ENCODE measurements at places on chromosomes 11 and 22. TPM values are rescaled to one million over a fixed set of nuclear protein-coding genes. Genes with fewer than 3 reads are reported as not detected.
A peak's percentile ranks its signal among the peaks of the same experiment; 100 is the strongest.

DNA sequence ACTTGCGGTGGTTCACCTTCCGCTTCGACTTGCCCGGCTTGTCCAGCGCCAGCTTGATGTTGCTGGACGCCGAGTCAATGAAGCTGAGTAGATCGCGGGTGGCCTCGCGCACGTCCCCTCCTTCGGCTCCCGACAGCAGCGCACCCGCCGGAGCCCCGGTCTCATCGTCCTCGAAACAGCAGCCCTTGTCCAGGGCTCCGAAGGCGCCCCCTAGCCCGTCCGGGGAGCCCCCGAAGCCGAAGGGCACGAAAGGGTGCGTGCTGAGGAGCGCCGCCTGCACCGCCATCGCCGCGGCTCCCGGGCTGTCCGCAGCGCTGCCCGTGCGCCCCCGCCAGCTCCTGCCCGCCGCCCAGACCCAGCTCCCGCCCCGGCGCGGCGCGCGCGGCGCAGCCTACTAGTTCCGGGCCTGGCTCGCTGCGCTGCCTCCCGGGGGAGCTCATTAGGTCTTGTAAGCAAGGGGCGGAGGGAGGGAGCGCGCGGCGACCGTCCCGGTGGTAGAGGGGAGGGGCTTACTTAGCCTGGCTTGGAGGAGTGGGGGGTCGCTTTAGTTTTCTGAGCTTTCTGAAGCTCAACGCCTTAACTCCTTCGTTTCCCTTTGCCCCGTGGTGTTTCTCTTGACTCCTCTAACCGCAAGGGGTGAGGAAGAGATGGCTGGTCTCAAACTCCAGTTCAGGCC, at the start of gene FAM181B:
Gene FAM181B (minus strand): TSS at position 421 of the 676 bp plus-strand sequence. CDS start 135 bp downstream, at position 286.
- peak; percentile 31 for DNase-seq

DNA sequence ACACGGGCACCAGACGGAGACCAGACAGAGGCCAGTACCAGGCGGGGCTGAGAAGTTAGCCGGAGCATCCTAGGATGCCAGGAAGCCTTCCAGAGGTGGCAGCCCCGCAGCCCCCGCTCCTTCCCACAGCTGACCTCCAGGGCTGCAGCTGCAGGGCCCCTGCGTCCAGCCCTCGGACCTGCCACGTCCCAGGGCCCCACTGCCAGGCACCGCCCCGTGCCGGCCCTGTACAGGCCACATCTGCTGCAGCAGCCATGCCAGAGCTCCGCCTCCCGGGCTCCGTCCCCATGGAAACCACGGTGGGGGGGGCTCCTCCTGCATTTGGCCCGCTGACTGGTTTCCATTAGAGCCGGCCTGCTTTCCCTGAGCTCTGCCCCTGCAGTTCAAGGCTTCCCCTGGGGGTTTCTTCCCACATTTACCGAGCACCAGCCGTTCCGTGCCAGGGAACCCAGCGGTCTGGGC, 62.5 kb upstream of the PPARA start:
- DNase-seq, result peak; percentile 96

GRCh38 chr11:67435031-67435726, 2.3 kb downstream of the PTPRCAP start:
- DNase-seq, result no peak

- no peak for DNase-seq
Measured at GRCh38 chr11:85813721-85814120, 2.8 kb upstream of the SYTL2 start.

DNA sequence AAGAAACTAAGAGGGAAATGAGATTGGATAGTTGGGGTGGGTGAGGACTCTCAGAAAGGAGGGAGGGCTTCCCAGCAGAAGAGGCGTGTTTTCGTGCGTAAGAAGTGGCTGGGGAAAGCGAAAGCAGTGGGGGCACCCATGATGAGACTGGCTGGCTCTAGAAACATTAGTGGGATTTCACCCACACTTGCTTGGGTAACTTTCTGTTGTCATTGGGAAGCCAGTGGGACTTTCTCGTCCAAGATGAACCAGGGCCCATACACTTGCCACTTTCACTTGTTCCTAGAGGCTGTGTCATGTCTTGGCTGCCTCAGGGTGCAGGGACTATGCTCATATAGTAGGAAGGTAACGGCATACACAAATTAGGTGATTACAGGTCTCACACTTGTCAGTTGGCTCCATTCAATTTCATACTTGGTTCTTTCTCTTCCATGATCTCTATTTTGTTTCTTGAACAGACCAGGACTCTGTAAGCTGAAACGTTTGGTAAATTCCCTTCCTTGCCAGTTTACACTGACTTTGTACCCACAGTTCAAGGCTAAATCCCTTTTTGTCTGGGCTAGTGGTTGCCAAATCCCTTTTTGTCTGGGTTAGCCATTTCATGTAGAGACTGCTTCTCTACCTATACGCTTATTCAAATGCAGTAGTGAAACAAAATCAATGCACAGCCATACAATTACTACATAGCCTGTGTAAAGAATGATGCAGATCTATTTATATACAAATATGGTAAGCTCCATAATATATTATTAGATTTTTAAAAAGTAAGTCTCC, 42.0 kb upstream of the CXCR5 start:
- no peak for DNase-seq

- no peak for DNase-seq
Measured at GRCh38 chr11:121206810-121207209, 85.8 kb upstream of the SC5D start.

DNA sequence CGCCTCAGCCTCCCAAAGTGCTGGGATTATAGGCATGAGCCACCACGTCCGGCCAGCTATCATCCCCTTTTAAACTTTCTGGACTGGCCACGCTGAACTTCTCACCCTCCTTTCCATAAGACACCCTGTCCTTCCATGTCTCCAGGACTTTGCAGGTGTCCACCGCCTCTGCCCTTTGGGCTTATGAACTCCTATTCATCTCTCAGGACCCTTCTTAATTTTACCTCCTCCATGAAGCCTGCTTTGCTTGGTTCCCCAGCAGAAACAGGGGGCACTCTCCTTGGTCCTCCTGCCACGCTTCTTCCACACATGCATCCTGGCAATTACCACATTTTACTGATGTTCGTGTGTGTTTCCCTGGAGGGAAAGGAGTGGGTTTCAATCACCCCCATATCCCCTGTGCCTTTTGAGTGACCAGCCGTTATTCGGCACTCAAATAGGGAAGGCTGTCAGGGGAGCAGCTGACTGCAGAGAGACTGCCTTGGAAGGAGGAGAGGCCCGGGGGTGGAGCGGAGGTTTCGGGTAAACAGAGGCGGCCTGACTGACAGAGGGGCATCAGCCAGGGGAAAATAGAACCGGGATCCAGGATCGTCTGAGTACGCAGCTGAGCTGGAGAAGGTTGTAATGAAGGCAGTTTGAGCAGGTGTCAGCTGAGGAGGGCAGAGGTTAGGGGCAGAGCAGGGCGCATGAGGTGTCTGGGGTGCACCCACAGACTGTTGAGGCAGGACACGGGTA, 27.1 kb upstream of the CHKA start:
- DNase-seq, result no peak

GRCh38 chr11:3799143-3799542, 1.8 kb upstream of the NUP98 start:
- DNase-seq, result no peak

DNA sequence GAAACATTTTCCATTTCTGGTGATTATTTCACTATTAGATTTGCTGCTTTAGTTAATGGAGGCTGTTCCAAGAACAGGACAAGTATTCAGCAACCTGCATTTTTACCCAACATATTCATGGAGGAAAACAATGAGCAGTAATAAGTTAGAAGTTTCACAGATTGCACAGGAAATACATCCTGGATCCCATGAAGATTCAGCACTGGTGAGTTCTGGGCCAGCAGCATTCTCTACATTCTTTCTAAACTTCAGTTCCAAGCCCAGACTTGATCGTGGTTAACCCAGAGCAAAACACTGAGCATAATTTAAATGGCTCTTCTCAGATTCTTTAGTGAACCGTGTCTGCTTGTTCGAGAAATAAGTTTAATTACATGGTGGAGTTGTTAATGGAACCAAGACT, 3.8 kb downstream of the FJX1 start:
- no peak for DNase-seq

- DNase-seq, result no peak
Measured at GRCh38 chr11:117011541-117011898, 86.7 kb downstream of the SIK3 start.

GRCh38 chr11:25734591-25735211, 597.2 kb upstream of the ANO3 start:
- peak; percentile 23 for DNase-seq

GRCh38 chr22:40919446-40919845, 31.7 kb upstream of the RBX1 start:
- DNase-seq, result no peak

DNA sequence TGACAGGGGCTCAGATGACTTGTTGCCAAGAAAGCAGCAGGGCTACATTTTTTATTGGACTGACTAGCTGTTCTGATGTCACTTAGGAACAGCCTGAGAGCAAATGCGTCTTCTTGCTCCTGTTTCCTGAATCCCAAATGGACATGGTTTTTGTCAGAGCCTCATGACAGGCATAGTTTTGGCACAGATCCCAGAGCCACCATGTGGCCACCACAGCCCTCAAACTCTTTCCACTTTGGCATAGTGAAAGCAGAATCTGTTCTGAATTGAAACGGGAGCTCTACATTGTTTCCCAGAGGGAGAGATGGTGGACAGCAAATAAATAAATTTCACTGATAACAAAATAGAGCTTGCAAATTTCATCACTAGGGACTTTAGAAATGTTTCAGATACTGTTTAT, 222.2 kb downstream of the C11orf87 start:
- DNase-seq, result peak; percentile 23

DNA sequence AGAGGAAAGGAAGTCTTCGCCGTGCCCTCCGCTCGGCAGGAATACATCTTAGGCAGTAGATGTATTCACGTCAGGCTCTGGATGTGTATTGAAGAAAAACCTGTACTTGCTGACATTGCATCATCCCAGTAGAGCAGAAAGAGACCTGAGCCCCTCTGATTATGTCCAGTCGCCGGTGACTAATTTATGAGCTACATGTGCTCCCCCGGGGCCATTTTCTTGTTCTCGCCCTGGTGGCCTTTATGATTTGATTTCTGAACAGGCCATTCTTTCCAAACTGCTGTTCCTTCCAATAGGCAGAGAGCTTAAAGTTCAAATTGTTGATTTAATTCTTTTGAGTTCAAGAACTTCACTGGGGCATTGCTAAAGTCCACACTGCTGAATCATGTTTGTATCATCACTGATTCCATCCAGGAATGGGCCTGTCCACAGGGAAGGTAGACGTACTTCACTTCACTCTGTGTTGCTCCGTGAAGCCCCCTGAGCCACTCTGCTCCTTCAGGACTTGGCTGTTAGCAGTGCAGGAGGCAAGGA, 137.3 kb upstream of the RASSF10 start:
- no peak for DNase-seq

DNA sequence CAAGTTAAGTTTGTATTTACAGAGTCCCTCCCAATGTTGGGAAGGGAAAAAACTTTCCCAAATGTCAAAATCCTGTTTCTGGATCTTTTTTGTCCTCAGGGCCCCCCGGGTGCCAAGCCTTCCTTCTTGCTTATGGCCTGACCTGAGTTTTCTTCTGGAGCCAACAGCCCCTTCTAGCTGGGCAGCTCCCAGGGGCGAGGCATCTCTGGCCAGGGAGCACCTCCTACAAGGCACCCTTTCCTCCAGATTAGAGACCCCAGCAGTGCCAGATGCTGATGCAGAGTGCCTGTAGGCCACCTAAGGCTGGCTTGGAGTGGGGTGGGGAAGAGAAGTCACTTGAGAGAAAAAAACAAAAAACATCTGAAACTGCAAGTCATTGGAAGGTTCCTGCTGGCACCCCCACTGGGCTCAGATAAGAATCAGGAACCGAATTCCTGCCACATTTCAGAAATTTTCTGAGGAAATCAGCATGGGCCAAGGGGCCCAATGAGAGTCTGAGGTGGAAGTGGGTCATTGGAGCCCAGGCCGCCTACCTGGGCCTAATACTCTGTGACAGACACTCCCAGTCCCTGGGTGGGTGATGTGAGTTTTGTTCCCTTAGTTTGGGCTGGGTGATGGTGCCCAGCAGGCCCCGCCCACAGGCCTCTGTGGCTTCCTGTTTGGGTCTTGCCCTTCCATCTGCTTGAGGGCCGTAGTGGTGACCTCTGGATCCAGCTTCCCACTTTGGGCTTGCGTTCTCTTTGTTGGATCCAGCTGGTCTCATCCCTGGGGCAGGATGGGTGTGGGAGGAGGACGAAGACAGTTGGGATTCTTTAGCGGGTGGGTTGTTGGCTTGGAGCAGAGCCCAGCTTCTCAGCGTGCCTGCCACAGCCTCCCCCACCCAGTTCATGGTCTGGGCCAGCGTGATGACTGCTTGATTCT, 40.6 kb downstream of the PARVA start:
- DNase-seq, result no peak

DNA sequence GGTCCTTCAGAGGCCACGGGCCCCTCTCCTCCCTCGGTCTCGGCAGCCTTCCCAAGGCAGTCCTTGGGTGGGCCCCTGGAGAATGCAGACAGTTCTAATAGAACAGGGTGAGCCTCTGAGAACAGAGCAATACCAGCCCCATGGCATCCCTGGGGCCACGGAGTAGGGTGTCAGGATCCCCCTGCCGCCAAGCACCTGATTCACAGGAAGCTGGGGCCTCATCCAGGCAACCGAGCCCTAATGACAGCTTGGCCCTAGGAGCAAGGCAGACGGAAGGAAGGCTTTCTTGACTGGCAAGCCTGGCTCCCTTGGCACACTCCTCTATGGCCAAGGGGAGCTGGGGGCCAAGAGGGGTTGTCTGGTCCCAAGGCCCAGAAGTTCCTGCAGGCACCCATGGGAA, 15.2 kb downstream of the TXN2 start:
- no peak for DNase-seq

GRCh38 chr11:15673408-15673831, 558.7 kb downstream of the INSC start:
- no peak for DNase-seq

IL10RA gene
- 2.6 TPM for polyA plus RNA-seq

SLC6A5 gene
- not detected for polyA plus RNA-seq

OR4A16 gene
- not detected for polyA plus RNA-seq

TYR gene
- polyA plus RNA-seq, result 2.8 TPM

OR10D3 gene
- not detected for polyA plus RNA-seq

CSKMT gene
- polyA plus RNA-seq, result 3.2 TPM

ADM2 gene
- polyA plus RNA-seq, result 1.6 TPM

EFCAB6 gene
- 0.58 TPM for polyA plus RNA-seq

ATM gene
- not detected for polyA plus RNA-seq

MS4A2 gene
- polyA plus RNA-seq, result 0.36 TPM

OR52E1 gene
- not detected for polyA plus RNA-seq

RIMBP3C gene
- polyA plus RNA-seq, result not detected

CALCA gene
- polyA plus RNA-seq, result not detected

MGAT3 gene
- 12.6 TPM for polyA plus RNA-seq

IFTAP gene
- polyA plus RNA-seq, result 49.9 TPM

IRAG1 gene
- not detected for polyA plus RNA-seq

C22orf23 gene
- polyA plus RNA-seq, result not detected

WBP2NL gene
- 2.1 TPM for polyA plus RNA-seq

OR8G5 gene
- 0.18 TPM for polyA plus RNA-seq

IFITM1 gene
- not detected for polyA plus RNA-seq

KCNJ5 gene
- 0.43 TPM for polyA plus RNA-seq
